Right lobe of liver (tissue), 6 donors: ENCODE measurements at places on chromosomes 2 and 18.
A peak's percentile ranks its signal among the peaks of the same experiment; 100 is the strongest.

- DNase-seq, result no peak
Observed at GRCh38 chr18:74333091-74333490, 17.5 kb downstream of the C18orf63 start.

DNA sequence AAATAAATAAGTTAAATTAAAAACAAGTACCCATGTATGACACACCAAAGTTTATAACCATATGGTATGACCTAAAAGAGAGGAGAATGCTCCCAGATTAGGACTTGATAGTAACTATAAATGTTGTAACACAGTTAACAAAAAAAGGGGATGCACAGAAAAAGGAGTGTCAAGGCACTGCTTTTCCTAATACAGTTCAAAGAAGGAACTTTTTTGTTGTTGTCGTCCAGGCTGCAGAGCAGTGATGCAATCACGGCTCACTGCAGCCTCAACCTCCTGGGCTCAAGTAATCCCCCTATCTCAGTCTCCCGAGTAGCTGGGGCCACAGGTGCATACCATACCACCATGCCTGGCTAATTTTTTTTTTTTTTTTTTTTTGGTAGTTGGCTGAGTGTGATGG lies 2.7 kb downstream of the NARS1 start:
- DNase-seq, result no peak

GRCh38 chr18:79587226-79587741 lies 92.3 kb upstream of the CTDP1 start:
- peak; percentile 8 for DNase-seq

DNA sequence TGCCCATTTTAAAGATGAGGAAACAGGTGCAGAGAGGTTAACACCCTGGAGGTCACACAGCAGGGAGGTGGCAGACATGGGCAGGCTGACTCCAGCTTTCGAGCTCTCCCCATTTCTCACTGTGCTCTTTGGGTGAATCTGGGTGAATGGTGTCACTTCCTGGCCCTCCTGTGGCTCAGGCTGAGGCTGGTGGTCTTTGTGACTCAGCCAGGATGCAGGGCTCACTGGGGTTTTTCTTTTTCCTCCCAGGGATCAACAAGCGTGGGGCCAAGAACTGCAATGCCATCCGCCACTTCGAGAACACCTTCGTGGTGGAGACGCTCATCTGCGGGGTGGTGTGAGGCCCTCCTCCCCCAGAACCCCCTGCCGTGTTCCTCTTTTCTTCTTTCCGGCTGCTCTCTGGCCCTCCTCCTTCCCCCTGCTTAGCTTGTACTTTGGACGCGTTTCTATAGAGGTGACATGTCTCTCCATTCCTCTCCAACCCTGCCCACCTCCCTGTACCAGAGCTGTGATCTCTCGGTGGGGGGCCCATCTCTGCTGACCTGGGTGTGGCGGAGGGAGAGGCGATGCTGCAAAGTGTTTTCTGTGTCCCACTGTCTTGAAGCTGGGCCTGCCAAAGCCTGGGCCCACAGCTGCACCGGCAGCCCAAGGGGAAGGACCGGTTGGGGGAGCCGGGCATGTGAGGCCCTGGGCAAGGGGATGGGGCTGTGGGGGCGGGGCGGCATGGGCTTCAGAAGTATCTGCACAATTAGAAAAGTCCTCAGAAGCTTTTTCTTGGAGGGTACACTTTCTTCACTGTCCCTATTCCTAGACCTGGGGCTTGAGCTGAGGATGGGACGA lies 13.2 kb downstream of the ITM2C start:
- peak; percentile 35 for DNase-seq

DNA sequence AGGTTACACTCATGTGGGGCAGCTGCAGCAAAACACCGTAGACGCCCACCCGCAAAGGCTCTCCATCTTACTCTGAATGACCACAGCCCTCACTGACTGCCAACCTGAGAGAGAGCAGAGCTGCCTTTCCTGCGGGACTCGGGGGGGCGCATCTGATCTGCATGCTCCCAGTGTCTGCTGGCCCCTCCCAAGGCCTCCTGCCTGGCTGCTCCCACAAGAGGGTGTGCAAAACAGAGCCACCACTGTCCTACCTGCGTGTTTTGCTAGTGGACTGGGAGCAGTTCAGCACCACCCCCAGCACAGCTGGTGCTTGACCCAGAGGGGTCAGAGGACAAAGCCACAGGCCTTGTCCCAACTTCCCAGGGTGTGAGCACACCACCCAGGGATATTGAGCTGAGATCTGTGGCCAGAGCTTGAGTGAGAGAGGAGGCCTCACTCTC lies 76.4 kb downstream of the MYO3B start:
- no peak for DNase-seq

DNA sequence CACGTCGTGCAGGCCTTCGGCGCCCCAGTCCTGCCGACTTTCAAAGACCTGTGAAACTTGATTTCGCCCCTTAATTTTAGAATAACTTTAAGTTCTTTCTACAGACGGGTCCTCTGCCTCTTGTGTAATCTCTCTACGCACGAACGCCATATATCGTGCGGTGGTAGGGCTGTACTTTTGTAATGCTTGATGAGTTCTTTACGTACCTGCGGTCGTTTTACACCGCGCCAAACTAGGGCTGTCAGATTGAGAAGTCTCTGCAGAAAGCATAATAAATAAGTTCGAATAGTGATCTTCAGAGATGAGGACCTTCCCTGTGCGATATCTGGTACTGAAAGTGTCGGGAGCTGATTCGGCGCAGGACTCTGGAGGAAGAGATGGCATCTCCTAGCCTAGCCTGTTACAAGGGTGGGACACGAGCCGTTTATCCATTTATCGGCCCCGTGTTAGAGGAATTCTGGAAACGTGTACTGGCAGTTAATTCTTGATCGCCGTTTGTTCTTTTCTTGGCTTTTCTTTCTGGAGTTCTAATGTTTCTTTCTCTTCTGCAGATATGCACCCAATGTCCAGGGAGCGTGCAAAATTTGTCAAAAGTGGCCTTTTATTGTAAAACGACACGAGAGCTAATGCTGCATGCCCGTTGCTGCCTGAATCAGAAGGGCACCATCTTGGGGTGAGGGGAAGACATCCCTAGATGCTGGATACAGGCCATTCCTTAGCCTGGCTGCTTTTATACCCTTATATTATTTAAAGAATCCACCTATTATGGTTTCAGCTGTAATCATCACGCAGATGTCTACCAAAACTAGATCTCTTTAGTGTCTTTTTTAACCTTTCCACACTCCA lies 781 bp upstream of the SLC5A6 start:
- DNase-seq, result no peak

- peak; percentile 19 for DNase-seq
Observed at GRCh38 chr2:239811111-239811781, 213.9 kb downstream of the NDUFA10 start.

DNA sequence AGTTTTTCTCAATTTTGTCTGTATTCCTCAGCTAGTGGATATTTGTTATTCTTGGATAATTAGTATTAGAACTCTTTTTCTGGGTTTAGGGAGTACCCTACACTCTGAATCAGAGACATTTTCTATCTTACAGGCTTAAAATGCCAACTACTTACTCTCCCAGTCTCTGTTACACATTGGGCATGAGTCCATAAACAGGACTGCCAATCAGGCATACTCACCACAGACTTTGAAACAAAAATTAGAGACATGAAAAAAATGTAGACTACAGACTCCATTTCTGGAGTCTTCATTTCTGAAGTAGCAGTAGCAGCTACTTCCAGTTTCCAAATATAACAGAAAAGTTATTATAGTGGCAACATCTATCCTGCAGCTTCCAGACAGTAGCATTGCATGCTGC lies 279.7 kb downstream of the MBD5 start:
- DNase-seq, result no peak

GRCh38 chr2:71778514-71778913 lies 325.2 kb downstream of the DYSF start:
- DNase-seq, result no peak

DNA sequence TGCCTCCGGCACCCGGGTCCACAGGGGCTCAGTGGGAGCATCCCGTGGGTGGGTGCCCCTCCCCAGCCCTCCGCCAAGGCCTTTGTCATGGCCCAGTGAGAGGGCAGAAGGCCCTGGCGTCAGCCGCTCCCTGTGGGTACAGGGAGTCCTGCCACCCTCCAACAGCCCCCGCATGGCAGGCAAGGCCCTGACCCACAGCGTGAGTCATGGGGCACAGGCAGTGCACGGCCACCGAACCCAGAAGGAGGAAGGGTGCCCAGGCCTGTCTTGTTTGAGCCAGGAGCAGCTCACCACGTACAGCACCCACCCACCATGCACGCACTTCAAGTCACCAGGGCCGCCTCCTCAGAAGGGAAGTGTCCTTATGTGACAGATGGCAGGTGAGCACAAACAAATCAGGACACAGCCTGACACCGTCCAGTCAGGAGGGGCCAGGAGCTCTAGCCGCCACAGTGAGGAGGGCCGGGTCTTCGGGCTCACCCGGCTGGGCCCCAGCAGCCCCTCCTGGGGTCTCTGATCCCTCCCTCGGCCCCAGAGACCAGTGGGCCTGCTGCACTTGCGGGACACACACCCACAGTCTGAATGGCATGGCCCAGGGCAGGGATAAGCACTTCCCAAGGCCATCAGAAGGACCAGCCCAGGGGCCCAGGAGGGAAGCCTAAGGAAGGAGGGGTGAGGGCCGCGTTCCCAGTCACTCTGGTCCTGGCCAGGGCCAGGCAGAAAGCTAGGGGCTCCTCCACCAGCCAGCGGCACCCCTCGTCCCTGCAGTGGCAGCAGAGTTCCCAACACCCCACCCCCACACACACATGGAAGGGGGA lies 25.8 kb downstream of the BIN1 start:
- peak; percentile 50 for DNase-seq

DNA sequence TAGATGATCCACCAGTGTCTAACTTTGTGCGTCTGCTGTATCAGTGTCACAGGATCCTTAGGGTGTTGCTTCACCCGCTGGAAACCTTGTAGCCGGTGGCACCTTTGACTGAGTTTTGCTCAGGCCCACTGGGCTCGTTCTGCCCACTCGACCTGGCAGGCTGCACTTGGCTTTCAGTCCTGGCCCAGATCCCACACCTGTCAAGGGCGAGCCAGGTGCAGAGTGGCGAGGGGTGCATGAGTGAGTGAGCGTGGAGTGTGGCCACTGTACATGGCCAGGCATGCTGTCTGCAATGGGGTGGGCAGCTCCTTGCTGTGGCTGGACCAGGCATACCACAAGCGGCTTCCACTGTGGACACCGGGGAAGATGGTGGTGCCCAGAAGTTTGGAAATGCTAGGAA lies 179.0 kb downstream of the FAM210A start:
- no peak for DNase-seq

DNA sequence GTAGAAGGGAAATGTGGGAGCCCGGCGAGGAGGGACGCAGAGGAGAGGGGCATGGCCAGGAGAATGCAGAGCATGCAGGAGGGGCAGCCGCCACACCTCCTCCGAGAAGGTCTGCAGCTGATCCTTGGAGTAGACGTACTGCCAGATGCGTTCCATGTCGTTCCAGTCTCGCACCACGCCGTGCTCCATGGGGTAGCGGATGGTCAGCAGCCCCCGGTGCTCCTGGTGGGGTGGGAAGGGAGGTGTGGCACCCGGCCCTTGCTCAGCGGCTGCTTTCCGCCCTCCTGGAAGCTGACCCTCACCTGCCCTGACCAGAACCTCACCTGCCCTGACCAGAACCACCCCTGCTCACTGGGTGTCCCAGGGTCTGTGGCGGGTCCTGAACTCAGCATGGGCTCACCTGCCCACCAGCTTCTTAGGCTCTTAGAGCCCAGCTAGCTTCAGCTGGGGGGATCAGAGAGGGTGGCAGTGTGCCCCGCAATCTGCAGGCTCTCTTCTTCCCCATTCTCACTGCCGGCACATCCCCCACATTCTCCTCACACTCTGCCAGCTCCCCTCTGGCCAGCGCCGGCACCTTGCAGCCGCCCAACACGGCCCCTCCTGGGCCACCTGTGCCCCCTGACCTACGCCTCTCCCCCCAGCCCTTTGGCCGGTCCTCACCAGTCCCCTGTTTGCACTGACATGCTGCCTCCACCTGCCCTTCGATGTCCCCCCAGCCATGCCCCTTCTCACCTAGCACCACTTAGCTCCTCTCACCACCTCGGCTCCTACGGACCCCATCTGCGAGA lies 4.4 kb downstream of the ACTR1B start:
- DNase-seq, result no peak

GRCh38 chr2:22887845-22888244 lies 497.1 kb upstream of the KLHL29 start:
- no peak for DNase-seq

- DNase-seq, result no peak
Observed at GRCh38 chr2:11128243-11128951, 26.9 kb upstream of the SLC66A3 start.

GRCh38 chr2:153068052-153068451 lies 349.6 kb downstream of the ARL6IP6 start:
- DNase-seq, result no peak
